NCI-H69 (cell line): ENCODE measurements at places on chromosomes 7 and 10.

- no peak for DNase-seq
Observed at GRCh38 chr7:7157887-7158271, 24.5 kb upstream of the C1GALT1 start.

DNA sequence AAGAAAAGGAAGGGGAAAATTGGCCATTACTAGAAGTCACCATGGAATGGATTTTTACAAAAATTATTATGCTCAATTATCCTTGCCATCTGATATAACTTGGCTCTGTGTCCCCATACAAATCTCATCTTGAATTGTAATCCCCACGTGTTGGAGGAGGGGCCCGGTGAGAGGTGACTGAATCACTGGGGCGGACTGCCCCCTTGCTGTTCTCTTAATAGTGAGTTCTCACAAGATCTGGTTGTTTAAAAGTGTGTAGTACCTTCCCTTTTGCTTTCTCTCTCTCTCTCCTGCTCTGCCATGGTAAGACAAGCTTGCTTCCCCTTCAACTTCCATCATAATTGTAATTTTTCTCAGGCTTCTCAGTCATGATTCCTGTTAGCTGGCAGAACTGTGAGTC lies 1023.6 kb downstream of the XPNPEP1 start:
- no peak for DNase-seq

DNA sequence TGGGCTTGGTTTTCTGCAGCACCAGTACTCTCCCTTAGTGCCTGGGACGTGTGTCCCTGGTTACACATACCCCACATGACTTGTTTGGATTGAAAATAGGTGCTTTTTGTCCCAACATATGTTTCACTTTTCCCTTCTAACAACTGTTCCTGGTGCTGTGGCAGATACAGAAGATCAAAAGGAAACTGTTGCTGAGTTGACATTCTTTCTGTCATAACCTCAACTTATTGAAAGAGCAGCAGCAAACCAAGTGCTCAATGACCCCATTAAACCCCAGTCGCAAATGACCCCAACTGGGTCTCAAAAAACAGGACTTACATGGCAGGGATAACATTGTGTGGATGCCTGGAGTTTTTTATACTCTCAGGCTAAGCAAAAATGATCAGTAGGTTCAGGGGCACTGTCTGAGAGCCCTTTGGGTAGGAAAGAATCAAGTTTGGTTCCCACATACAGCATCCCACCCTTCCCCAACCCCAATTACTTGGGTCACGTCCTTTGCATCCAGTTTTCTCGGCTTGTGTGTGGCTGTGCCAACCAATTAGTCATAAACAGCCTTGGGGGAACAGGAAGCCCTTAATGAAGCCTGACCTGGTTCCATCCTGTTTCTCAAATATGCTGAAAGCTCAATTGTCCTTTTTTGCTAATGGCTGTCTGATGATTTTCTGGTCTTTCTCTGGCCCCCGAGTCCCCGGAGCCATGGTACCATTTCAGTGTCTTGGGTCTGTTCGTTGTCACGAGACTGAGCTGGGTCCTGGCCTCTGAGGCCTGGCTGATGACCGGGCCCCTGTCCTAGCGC lies 4.9 kb downstream of the HKDC1 start:
- DNase-seq, result peak; percentile 18

DNA sequence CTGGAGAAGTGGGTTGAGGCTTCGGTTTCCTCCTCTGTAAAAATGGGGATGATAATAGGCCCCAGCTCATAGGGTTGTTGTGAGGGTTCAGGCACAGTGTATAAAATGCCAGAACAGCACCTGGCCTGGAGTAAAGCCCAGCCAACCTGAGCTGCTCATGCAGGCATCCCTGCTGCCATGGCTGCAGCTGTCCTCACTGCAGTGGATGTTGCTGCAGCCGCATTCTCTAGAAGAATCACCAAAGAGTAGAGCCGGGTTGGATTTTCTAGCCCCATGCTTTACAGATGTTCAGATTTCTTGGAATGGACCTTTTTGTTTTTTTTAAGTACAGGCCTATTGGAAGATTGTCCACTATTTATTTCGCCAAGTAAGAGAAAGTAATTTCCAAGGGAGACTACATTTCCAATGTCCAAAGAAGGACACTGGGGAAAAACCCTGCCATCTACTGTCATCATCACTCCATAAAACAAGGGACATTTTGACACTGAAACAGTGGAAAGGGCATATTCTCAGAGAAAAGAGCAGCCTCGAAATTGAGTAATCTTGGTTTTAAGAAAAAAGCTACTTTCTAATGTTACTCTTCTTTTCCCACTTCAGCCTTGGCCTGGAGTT lies 147.5 kb upstream of the TCF7L2 start:
- no peak for DNase-seq

- peak; percentile 96 for DNase-seq
Observed at GRCh38 chr10:73252445-73253224, at the start of gene MRPS16. MRPS16 (minus strand) TSS chr10:73252644; CDS start chr10:73252482, 162 bp downstream.

- DNase-seq, result no peak
Observed at GRCh38 chr7:102897211-102897631, 15.6 kb upstream of the LRRC17 start.

DNA sequence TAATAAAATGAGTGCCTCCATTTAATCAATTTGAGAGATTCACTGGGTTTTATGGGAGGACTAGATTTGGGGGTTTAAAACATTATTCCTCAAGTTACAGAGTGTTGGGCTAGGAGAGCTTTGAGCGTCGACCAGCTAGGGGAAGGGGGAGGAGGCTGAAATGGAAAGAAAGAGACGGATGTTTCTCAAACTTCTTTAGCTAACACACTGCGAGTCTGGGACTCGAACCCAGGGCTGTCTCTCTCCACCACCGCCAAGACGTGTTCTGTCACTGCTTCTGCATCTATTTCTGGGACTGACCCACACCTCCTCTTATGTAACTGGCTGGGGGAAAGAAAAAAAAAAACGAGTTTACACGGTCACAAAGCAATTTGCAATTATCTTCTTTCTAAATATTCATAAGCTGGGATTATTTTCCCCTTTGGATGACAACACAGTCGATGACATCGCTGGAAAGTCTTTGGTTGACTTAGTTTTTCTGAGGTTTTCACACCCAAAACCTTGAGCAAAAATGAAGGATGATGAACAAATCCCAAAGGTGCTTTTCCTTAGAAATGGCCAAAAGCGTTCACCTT lies 27.2 kb downstream of the CHST15 start:
- no peak for DNase-seq

GRCh38 chr10:69974551-69975155 lies 78.0 kb upstream of the MACROH2A2 start:
- peak; percentile 54 for DNase-seq

- DNase-seq, result no peak
Observed at GRCh38 chr7:18583305-18583704, 87.8 kb downstream of the HDAC9 start.

DNA sequence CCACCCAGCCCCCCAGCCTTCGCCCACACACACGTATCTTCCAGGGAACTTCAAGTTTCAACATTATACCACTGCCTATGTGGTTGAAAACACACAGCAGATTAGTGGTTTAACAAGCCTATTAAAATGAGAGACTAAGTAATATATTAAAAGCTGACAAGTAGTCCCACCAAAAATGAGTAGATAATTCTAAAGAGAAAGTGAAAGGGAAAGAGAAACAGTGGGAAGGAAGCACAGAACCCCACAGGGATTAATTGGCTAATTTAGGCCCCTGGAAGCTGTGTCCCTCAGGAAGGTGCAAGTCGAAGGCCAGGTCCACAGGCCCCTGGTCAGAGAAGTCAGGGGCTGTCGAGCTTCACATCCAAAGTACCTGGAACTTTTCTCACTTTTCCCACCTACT lies 210.5 kb upstream of the YAE1 start:
- no peak for DNase-seq

DNA sequence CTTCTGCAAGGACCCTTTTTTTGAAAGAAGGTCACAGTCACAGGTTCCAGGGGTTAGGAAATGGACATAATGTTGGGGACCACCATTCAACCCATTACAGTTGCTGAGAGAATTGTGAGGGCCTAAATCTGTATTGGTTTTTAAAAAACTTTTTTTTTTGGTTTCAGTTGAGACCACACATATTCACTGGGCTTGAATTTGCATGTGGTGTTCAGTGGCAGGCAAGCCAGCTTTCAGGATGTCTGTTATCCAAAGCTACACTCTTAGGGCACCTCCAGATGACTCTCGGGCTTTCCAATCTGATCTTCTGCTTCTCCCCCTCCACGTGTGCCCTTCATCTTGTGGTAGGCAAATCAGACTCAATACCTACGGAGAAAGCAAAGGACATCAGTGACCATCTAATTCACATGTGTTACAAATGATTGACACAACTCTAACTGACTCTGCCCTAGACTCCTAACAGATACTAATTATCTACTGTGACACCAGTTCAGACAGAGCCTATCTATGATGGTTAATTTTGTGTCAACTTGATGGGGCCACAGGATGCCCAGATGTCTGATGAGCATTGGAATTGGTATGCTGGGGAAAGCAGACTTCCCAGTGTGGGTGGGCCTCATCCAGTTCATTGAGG lies 93.3 kb upstream of the ELMO1 start:
- DNase-seq, result no peak

GRCh38 chr7:115600207-115600606 lies 430.4 kb downstream of the TFEC start:
- DNase-seq, result no peak

- peak; percentile 48 for DNase-seq
Observed at GRCh38 chr7:130369831-130370550, 10.3 kb upstream of the CPA1 start.

DNA sequence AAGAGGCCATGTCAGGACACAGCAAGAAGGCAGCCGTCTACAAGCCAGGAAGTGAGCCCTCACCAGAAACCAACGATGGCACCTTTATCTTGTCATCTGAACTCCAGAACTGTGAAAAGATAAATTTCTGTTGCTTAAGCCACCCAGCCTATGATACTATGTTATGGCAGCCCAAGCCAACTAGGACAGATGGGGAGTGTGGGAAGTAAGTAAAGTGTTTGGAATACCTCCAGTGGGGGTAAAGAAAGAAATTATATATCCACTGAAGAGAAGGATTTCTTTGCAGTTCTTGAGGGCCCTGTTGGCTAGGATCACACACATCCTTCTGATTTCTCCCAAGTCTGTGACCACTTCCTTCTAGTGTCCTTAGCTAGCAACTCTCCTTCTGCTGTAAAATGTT lies 384.4 kb downstream of the TNS3 start:
- DNase-seq, result no peak

DNA sequence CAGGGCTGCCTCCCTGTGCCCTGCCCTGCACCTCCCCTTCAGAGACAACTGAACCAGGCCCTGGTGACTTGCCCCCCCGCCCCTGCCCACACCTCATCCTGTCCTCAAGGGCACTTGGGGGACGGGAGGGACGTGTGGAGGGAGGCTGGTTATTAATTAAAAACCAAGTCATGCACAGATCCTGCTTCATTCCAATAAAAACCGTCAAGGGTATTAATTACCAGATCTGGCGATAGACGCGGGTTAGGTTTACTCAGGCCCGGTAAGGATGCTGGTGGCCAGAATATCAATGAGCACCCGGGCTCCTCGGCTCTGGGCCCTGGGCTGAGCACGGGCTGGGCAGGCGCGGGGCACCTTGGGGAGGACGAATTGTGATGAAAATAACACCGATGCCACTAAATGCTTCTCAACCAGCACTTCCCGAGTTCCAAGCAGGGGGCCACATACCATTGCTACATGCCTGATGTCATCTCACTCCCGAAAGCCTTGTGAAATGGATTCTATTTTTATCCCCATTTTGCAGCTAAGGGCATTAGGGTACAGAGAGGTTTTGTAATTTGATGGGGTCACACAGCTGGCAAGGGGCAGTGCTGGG lies 24.5 kb upstream of the GTF2IRD1 start:
- DNase-seq, result no peak

DNA sequence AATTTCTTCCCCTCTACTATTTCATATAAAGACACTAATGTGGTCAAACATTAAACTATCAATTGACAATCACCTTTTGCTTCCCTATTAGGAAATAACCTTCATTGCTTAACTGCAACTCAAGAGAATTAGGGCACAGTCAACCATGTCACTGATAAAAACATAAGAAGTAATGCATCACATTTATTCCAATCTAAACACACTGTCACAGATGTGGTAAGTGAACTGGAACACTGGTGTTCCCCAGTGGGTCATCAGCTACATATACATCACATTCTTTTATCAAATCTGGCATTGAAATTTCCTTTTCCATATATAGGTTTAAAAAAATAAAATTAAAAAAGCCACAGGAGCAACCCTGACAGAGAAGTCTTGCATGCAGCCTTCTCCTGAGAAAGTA lies 3.7 kb downstream of the TRIL start:
- DNase-seq, result peak; percentile 34

GRCh38 chr7:45663965-45664633 lies 89.9 kb downstream of the ADCY1 start:
- peak; percentile 5 for DNase-seq

DNA sequence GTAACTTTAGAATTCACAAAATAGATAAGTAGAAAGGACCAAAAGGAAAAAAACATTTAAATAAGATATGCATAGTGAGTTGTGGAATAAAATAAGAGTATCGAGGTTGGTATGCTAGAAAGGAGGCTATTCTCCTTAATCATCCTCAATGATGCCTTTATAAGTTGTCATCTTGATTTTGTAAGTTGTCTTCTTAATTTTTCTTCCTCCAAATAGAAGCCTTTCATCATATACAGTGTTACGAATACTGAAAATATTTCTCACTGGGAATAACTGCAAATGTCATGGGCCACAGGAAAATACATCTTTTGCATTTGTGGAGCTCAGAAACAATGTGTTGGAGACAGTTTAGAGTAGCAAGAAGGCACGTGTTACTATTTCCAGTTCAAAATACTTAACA lies 31.5 kb upstream of the PRTFDC1 start:
- no peak for DNase-seq

- DNase-seq, result no peak
Observed at GRCh38 chr10:94024407-94024806, 30.7 kb downstream of the PLCE1 start.

GRCh38 chr7:51062222-51062987 lies 254.2 kb downstream of the COBL start:
- no peak for DNase-seq

GRCh38 chr7:112091768-112092167 lies 114.4 kb downstream of the DOCK4 start:
- DNase-seq, result no peak

- DNase-seq, result no peak
Observed at GRCh38 chr7:24668927-24669635, 88.2 kb downstream of the GSDME start.

- DNase-seq, result no peak
Observed at GRCh38 chr7:149866779-149867447, 6.9 kb upstream of the ATP6V0E2 start.

- DNase-seq, result peak; percentile 20
Observed at GRCh38 chr7:158613481-158613880, 25.9 kb upstream of the PTPRN2 start.

DNA sequence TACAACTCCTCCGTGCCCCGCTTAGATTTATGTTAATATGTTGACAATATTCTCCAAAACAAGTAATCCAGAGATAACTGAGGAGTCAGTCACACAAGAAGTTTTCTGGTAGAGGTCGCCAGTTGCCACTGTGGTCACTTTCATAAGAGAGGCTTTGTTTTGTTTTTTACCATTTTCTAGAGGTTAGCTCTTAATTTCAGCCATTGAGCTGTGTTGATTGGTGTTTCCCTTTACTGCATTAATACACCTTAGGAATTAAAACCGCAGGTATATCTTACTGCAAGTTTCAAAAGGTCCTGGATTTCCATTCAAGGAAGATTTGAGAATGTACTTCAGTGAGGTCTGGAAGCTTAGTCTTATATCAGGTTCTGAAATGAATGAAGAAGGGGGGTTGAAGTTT lies 3.5 kb downstream of the BMI1 start:
- no peak for DNase-seq
